ENCODE measurements at places on chromosomes 11 and 22.

DNA sequence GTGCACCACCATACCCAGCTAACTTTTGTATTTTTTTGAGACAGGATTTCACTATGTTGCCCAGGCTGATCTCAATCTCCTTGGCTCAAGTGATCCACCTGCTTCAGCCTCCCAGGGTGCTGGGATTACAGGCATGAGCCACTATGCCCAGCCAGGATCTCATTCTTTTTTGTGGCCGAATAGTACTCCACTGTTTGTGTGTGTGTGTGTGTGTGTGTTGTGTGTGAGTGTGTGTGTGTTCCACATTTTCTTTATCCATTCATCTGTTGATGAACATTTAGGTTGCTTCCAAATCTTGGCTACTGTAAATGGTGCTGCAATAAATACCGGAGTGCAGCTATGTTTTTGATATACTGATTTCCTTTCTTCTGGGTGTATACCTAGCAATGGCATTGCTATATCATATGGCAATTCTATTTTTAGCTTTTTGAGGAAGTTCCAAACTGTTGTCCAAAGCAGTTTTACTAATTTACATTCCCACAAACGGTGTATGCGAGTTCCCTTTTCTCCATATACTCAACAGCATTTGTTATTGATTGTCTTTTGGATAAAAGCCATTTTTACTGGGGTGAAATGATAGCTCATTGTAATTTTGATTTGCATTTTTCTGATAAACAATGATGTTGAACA lies 105.4 kb downstream of the TTC28 start:
- DNase-seq: no peak

DNA sequence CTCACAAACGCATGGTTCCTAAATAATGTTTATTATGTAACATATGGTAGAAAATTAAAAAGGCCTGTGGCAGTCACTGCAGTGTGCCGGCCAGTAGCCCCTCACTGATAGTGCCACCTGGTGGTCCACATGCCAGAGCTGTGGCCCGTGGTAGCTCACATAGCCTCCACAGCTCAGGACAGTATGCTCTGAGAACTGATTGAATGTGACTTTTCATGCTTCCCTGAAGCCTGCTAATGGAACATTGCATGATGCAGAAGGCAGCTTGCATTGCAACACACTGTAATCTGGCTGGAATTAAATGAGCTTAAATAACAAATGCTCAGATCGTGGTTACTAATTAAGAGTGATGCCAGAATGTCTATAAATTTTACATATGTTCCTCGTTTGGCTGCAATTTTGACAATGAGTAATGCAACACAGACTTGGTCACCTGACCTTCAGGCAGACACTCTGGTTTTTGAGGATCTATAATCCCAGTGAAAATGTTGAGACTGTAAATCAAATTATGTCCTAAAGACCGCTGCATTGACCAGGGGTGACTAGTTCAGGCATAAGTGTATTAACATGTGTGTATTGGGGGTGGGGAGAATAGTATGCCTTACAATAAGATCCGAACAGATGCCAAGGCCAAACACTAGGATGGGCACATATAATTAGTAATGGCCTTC lies 566.4 kb downstream of the METTL15 start:
- no peak for DNase-seq

- no peak for DNase-seq
Observed at GRCh38 chr11:66609721-66610617, 6.5 kb upstream of the RBM14 start.

DNA sequence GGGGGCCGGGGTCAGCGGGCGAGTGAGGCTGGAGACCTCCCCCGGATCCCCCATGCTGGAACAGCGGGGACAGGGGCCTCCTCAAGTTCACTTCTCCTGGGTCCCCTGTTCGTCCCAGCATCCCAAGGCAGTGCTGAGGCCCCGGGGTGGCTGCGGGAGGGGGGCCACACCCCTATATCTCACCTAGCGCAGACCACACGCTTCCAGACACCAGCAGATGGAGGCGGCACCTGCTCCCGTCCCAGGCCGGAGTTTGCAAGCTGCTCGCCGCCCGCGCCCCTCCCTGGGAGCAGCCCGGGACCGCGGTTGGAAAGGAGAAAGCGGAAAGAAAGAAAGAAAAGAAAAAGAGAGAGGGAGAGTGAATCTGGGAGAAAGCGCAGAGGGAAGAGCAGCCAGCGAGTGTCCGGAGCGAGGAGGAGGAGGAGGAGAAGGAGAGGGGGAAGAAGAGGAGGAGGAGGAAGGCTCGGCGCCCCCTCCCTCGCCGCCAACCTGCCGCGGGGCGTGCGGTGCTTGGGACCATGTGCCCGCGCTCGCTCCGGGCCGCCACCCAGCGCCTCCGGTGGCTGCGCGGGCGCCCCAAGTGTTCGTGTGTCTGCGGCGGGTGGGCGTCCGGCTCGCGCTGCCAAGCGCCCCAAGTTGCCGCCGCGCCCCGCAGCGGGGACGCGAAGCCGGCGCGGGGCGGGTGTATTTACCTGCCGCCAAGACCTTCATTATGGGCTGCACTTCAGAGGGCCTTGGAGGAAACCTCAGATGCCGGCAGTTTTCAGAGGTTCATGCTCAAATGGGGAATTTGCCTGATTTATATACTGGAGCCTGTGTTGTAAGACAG lies at the start of gene LIF:
TSS of gene LIF (minus strand) at position 775 of the 829 bp plus-strand sequence. CDS start at position 711, 64 bp downstream.
- DNase-seq: no peak
